ENCODE measurements at places on chromosomes 7 and 10.

- DNase-seq, result no peak
Observed at GRCh38 chr10:86170255-86171108, 196.1 kb downstream of the GRID1 start.

DNA sequence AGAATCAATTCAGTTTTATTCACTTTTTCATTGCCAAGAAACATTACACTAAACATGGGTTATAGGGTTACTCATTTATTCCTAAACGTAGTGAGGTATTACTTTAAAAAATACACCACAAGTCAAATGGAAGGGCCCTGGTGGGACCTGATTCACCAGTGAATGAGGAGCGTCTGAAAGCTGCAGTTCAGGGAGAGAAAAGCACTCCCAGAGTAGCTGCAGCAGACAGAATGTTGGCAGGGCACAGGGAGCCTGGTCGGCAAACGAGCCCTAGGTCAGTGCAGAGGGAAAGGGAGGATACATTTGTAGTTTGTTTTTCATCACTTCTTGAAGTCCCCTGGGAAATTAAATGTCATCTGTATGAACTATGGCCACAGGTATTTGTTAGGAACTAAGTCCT, 361.7 kb upstream of the ETV1 start:
- DNase-seq, result no peak

- no peak for DNase-seq
Observed at GRCh38 chr7:1440620-1441019, 18.6 kb downstream of the MICALL2 start.

DNA sequence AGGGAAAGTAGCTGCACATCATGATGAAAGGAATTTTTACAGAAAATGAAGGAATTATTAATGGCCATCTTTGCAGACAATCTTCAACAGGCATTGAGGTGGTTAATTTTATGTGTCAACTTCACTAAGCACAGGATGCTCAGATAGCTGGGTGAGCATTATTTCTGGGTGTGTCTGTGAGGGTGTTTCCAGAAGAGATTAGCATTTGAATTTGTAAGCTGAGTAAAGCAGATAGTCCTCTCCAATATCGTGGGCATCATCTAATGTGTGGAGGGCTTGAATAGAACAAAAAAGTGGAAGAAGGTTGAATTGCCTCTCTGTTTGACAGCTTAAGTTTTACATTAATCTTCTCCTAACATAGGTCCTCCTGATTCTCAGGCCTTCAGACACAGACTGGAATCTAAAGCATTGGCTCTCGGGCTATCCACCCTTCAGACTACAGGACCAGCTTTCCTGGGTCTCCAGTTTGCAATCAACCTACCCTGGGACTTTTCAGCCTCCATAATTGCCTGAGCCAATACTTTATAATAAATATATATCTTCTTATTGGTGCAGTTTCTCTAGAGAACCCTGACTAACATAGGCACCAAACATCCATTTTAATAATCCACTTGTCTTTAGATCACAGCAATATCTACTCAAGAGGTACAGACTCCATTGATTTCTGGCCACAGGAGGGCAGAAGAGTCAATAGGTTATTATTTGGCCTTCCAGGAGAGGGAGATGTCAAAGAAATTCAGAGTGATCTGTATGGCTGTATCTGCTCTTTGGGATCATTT, 10.5 kb upstream of the CRPPA start:
- peak; percentile 13 for DNase-seq

DNA sequence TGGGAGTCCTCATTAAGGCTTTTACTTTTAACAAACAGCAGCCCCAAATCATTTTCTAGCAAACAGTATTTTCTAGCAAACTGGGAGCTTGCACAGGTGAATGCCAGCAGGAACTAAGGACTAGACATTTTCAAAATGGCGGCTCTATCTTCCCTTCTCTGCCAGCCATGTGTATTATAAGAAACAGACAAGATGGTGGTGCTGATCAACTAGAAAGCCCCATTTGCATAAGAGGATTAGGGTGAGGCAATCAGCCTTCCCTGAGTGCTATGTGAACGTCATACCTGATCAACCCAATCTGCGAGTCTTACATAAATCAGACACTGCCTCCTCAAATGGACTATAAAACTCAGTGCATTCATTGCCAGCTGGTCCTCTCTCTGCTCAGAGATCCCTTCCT, 479.6 kb downstream of the IPMK start:
- DNase-seq, result no peak

- DNase-seq, result no peak
Observed at GRCh38 chr10:101114646-101115045, 16.5 kb upstream of the TLX1 start.

DNA sequence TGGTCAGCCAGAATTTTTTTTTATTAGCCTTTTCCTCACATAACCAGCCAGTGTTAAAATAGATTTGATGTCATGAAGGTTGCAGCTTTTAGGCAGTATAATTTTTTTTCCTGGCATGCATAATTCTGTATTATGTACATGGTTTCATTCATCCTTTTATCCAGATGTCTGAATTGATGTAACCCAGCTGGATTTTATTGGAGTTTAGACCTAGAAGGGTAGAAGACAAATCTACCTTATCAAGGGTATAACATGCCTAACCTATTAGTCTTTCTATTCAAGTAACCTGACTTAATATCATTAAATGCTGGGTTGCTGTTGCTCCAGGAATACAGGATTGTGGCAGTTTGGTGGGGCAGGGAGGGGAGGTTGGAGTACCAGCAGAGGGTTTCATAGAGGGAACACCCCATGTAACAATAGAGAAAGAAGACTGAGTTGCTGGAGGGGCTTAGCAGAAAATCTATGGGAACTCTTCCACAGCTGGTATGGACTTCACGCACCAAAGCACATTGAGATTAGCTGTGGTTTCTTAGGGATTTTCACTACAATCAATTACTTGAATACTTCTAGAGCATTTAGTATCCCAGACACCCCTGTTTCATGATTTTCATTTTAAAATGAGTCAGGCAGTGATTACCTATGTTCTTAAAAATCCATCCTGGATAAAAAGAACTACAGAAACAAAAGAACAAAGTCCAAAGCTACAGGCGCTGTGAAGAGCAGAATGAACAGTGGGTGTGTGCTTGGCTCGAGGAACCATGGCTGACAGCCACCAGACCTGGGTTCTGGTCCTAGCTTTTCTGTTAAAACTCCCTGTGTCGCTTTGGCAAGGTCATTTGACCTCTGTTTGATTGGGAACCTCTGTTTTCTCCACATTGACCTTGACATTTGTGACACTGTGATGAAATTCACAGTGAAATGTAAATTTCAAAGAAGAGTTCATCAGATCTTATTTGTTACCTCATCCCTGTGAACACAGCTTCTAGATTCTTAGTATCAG, 93.5 kb downstream of the CREM start:
- DNase-seq, result no peak
